ENCODE measurements at places on chromosomes 1 and 21.

DNA sequence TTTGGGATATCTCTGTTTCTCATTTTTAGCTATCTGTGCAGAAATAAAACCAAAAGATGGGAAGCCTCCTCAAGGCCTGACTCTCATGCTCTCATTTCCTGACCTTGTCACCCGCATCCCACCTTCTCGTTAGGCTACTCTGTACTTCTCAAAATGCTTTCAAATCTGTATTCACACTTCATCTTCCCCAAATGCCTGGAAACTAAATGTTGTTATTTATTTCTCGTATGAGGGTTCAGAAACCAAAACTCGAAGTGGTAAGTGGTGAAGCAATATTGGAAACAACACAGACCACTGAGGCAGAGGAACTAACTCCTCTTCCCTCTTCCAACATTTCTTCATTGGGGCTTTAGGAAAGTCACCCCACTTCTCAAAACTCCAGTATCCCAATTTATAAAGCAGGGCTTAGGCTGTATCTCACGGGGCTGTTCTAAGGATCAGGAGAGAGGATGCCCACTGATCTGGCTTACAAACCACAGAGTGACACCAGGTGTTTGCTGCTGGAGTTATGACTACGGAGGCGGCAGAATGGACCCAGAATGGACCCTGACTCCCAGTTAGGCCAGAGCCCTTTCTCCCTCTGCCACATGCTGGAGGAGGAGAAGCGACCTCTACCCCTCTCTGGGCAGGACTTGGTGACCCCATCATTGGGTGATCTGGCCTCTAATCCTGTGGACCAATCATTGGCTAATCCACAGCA lies 3.5 kb downstream of the SLAMF7 start:
- DNase-seq = no peak

DNA sequence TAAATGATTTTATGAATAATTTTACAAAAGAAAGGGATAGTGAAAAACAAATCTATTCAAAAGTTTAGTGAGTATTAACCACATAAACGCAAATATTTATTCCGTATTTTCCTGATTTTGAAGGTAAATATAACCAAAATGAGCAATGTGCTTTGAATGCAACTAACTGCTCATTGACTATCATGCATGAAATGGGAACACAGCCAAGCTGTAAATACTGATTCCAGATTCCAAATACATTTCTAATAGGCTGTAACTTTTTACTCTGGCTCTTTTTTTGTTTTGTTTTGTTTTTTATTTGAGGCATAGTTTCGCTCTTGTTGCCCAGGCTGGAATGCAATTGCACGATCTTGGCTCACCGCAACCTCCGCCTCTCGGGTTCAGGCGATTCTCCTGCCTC lies 41.8 kb downstream of the SELENOF start:
- no peak for DNase-seq

GRCh38 chr1:203711251-203712007 lies 53.6 kb upstream of the LAX1 start:
- no peak for DNase-seq

- no peak for DNase-seq
Observed at GRCh38 chr1:202187697-202188407, 5.7 kb upstream of the LGR6 start.

- no peak for DNase-seq
Observed at GRCh38 chr1:211828584-211829342, 1.8 kb downstream of the LPGAT1 start.

- no peak for DNase-seq
Observed at GRCh38 chr21:21715266-21715969, 717.2 kb downstream of the NCAM2 start.

- no peak for DNase-seq
Observed at GRCh38 chr21:45471525-45472221, 66.7 kb downstream of the COL18A1 start.

All from T-helper 2 cell (primary cell).